ENCODE measurements at places on chromosomes 12 and 14.

DNA sequence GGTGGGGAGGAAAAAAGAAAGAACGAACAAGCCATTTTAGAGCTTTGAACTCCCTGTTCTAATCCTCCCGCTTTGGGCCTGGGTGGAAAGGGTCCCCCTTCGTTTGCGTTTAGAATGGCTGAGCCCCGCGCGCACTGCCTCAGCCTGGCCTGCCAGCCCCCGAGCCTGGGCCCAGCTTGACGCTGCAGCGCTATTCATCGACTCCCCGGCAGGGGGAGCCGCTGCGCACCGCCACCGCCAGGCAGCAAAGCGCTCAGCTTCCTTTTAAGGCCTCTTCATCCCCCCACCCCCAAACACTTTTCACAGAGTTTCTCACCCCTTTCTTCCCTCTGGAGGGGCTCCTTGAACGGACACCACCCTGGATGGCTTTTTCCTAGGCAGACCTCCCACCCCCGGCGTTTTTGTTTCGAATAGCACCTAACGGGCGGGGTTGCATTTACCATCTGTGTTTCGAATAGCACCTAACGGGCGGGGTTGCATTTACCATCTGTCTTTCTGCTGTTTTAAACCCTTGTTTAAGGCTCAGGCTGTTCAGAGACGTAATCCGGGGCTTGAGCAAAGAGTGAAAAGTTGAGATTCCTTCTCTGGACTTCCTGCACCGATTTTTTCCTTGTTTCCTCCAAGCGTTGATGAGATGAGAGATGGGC is 56.4 kb upstream of the PIWIL1 start:
- no peak for DNase-seq

- DNase-seq: no peak
Observed at GRCh38 chr12:49783917-49784676, 42.7 kb downstream of the TMBIM6 start.

- DNase-seq: no peak
Observed at GRCh38 chr14:29868000-29868399, 59.6 kb downstream of the PRKD1 start.

- no peak for DNase-seq
Observed at GRCh38 chr14:47012533-47013280, 361.1 kb upstream of the RPL10L start.

GRCh38 chr12:26843311-26843710 is 10.3 kb upstream of the ITPR2 start:
- no peak for DNase-seq

DNA sequence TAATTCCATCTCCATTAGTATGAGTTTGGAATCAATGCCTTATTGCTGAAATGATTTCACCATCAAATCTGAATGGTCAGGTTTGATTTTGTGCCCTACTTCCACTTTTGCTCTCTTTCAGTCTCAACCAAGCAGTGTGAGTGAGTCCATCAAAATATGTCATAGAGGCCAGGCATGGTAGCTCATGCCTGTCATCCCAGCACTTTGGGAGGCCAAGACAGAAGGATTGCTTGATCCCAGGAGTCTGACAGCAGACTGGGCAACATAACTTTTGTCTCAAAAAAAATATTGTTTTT is 22.0 kb upstream of the HSP90B1 start:
- DNase-seq: no peak

- no peak for DNase-seq
Observed at GRCh38 chr12:6553051-6553868, 2.6 kb downstream of the IFFO1 start.

- no peak for DNase-seq
Observed at GRCh38 chr14:61140271-61140670, 140.9 kb downstream of the TMEM30B start.
